ENCODE measurements at places on chromosomes 16 and 17. TPM values are rescaled to one million over a fixed set of nuclear protein-coding genes. Genes with fewer than 3 reads are reported as not detected.

Gene MT1G
- 1.5 TPM for total RNA-seq

Gene ADAD2
- not detected for total RNA-seq

Gene G6PC1
- total RNA-seq: not detected

Gene ST6GALNAC2
- 0.96 TPM for total RNA-seq

All from regular cardiac myocyte (primary cell).